ENCODE measurements at places on chromosomes 4 and X.

DNA sequence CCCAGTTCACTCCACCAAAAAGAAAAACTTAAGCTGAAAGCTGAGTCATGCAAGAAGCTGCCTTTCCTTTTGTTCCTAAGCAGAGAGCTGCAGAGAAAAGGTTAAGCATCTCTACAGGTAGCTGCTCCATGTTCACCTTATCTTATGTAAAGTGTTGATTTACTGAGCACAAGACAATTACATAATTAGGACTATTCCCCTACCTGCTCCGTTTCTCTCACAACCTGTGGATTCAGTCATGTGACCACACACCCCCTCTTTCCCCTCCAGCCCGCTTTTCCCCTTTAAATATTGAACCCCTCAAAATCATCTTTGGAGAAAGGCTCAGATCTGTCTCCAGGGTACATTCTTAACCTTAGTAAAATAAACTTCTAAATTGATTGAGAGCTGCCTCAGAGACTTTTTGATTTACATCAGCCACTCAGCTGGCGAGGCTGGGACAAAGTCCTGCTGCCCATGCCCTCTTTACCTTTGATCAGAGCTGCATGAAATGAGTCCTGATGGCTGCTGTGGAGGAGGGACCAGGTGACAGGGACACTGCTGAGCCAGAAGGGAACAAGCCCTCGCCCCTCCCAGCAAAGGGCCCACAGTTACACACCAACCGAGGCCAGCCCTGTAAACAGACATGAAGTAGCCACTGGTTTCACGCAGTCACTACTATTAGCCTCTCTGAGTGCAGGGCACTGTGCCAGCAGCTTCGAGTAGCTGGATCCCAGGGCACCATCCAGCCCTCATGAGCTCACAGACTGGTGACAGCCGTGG, 53.9 kb upstream of the C4orf50 start:
- no peak for DNase-seq

- DNase-seq = peak; percentile 96
Observed at GRCh38 chr4:24802648-24803047, 7.3 kb downstream of the SOD3 start.

DNA sequence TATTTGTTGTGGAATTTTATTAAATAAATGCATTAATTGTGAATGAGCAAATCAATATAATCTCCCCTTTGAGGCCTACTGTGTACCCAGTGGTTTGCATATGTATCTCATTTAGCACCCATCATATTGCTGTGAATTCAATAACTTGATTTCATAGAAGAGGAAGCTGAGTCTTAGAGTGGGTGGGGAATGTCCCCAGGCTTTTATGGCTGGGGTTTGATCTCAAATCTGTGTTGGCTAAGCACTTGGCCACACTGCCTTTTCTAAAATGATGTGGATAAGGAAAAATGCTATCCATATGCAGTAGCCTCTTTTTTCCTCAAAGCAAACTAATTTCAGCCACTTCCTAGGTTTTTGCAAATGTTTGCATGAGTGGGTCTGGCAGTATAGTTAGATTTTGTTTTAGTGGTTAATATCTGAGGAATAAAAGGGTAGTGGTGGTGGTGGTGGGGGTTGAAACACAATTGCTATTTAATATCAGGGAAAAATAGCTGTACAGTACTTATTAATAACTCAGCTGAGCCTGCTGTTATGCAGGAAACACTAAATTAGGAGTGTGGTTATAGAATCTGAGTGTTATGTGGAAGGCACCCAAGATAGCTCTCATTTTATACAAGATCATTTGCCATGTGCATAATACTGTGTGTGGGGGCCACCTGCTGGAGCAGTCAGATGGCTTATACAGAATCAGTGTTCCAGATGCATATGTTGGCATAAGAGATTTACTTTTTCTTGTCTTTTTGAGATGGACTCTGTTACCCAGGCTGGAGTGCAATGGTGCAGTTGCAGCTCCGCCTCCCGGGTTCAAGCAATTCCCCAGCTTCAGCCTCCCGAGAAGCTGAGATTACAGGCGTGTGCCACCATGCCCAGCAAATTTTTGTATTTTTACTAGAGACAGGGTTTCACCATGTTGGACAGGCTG, 108.0 kb downstream of the TMEM131L start:
- DNase-seq = peak; percentile 64

DNA sequence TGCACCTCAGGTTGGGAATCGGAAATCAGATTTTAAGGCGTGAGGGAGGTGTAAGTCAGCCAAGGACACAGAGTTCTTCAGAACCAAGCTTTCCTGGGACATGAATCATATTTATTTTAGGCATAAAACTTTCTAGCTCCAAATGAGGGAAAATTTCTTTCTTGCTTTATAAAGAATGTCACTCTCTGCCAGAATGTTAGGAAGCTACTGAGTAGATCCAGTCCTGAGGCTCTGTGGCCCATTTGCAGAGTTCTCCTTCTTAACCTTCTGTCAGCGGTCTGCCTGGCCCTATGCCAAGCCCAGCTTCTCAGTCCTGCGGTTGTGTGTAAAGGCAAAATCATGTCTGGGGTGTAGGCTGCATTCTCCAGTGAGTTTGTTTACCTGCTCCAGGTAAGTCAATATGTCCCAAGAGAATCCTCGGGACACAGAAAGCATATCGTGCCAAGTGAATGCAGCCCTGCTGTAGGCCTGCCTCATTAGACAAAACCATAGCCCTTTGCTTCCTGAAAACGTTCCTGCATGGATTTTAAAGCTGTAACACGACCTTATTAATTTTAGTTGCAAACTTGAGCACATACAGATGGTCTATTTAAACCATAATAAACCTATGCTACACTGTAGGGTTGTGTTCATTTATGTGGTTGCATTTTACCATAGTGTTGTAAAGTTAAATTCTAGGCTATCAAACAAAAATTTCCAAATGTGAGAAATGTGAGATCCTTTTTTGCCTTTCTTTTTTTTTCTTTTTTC, 29.2 kb upstream of the CCNI start:
- no peak for DNase-seq

GRCh38 chr4:137545461-137545861, 13.2 kb upstream of the PCDH18 start:
- DNase-seq = no peak

GRCh38 chr4:14180983-14181601, 553.6 kb upstream of the BOD1L1 start:
- no peak for DNase-seq

DNA sequence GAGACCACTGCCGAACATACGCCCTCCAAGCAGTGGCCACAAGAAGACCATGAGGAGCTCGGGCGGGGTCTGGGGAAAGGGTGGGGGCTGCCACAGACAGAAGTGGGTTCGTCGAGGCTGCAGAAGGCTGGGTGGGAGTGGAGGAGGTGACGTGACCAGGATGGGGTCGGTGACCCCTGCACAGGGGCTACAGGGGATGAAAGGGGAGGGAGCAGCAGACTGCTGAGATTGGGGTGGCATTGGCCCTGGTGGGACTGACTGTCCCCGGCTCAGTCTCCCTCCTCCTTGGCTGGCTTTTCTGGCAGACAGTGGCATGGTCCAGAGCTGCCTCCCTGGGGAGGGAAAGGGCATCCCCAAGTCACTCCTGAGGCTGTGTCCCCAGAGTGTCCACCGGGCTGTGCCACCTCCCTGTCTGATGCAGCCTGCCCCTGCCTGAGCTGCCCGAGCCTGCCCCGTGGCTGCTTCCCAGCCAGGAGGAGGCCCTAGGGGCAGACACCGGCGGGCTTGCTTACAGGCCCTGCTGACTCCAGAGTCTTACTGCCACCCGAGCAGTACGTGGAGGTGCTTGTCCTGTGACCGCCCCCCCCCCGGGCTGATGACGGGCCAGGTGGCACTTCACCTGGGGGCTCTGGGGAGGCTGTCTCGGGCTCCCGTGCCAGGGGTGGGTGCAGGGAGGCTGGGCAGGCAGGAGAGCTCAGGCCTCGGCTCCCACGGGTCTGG, 7.2 kb downstream of the SH3BP2 start:
- DNase-seq = no peak

GRCh38 chr4:139092271-139092670, 76.7 kb downstream of the NOCT start:
- no peak for DNase-seq

DNA sequence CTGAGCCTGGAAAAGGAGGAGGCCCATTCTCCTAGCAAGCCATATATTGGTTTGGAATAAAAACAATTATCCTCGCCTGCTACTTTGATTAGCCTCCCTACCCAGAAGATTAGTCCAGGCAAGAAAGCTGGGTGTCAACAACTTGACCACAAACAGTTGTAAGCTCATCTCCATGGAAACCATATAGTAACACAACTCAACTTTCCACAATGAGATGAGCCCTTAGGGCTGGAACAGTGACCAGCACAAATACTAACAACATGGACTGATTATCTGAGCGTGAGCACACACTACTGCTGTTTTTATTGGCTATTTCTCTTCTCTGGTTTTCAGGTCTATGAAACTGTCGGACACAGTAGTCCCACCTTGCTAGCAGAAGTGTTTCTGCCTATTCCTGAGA, 80.8 kb downstream of the CC2D2A start:
- no peak for DNase-seq

DNA sequence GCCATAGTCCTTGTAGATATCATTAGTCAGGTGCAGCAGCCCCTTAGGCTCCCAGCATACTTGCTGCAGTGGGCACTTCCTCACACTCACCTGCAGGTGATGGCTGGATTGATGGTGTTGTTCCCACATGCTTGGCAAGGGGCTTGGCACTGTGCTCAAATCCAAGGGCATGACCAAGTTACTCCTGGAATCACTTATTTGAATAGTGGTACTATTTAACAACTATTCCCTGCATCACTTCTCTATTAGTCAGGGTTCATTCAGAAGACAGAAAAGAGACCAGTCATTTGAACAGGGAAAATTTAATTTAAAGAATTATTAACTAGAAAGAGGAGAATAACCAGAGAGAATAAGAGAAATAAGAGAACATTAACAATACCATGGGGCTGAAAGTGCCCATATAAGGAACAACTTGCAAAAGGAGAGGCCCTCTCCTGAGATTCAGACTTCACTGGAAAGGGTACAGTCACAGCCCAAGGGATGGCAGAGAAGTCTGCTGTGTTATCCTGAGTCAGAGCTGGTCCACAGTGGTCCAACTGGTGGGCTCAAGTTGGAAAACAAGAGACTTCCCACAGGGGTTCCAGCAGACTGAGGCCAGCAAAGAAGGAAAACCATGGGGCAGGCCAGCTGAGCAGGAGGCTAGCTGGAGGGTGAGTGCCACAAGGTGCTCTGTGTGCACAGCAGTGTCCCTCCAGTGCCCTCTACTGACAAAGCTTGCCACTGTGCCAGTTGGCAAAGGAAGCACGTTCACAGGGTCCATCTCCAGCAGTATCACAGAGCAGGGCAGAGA, 9.8 kb downstream of the SPP1 start:
- DNase-seq = peak; percentile 2

- no peak for DNase-seq
Observed at GRCh38 chrX:16788477-16788876, 2.2 kb downstream of the TXLNG start.
